ENCODE measurements at places on chromosomes 3 and 15. TPM values are rescaled to one million over a fixed set of nuclear protein-coding genes. Genes with fewer than 3 reads are reported as not detected.

GRCh38 chr15:79004336-79004735 lies 59.5 kb upstream of the CTSH start:
- H3K27ac ChIP-seq, result no peak overlapping the region
- no peaks in the 10 kb centered on the region for H3K36me3 ChIP-seq
- no peak overlapping the region for H3K4me3 ChIP-seq
- DNase-seq, result no peak
- H3K4me1 ChIP-seq, result peaks cover 23% of the 10 kb centered on the region

DNA sequence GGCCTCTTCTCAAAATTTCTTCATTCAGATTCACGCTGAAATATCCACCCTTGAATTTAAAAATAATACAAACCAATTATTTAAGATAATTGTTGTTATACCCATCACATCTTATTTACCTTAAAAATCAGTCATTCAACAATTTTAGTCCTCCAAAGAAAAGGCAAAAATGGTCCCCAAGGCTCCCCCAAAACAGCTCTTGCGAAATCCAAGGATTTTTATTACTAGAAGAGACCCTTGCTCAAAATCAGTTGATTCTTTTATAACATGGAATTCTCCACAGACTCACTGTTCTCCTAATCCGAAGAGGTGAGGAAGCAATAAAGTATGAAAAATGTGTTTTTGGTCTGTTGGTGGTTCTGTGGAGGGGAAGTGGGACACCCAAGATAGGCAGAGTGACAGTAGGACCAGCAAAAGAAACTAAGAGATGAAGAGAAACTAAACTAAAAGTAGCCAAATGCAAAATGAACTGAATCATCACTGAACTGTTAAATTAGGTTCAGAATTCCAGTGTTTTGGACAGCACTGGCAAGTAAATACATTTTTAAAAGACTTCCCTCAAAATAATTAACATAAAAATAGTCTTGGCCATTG lies 19.1 kb upstream of the PLCH1 start:
- no peaks in the 10 kb centered on the region for H3K4me1 ChIP-seq
- H3K36me3 ChIP-seq, result no peaks in the 10 kb centered on the region
- no peak overlapping the region for H3K27ac ChIP-seq

GRCh38 chr15:69593981-69594966 lies 141.7 kb downstream of the RPLP1 start:
- DNase-seq, result no peak
- H3K27ac ChIP-seq, result no peak overlapping the region
- H3K36me3 ChIP-seq, result no peaks in the 10 kb centered on the region
- H3K4me3 ChIP-seq, result no peak overlapping the region

DAPK2 gene
- 3.7 TPM for total RNA-seq

PYGO1 gene
- total RNA-seq, result not detected

GRCh38 chr15:89104172-89104564 lies 15.9 kb downstream of the ABHD2 start:
- H3K27ac ChIP-seq, result no peak overlapping the region
- no peak for DNase-seq
- peaks cover 20% of the 10 kb centered on the region for H3K36me3 ChIP-seq
- H3K27me3 ChIP-seq, result no peaks in the 10 kb centered on the region
- peaks cover 28% of the 10 kb centered on the region for H3K4me1 ChIP-seq

KLHL40 gene
- total RNA-seq, result not detected

DNA sequence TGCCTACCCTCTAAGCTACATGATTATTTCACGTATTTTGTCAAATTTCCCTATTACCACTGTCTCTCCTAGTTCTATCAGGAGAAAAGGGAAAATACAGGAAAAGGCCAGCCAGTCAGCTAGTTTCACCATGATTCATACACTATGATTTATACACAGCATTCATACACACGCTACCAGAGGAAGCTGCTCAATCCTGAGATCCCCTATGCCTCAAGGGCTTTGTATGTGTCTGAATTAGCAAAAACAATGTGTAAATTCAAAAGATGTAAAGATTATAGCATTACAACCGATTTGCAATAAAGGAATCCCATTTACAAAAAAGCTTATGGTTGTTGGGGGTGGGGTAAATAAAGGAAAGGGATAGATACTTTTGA lies 3.1 kb upstream of the ACKR4 start:
- no peak overlapping the region for H3K4me3 ChIP-seq
- no peaks in the 10 kb centered on the region for H3K27me3 ChIP-seq
- H3K36me3 ChIP-seq, result peaks cover 8% of the 10 kb centered on the region
- no peaks in the 10 kb centered on the region for H3K4me1 ChIP-seq
- DNase-seq, result no peak
- no peak overlapping the region for H3K27ac ChIP-seq

DNA sequence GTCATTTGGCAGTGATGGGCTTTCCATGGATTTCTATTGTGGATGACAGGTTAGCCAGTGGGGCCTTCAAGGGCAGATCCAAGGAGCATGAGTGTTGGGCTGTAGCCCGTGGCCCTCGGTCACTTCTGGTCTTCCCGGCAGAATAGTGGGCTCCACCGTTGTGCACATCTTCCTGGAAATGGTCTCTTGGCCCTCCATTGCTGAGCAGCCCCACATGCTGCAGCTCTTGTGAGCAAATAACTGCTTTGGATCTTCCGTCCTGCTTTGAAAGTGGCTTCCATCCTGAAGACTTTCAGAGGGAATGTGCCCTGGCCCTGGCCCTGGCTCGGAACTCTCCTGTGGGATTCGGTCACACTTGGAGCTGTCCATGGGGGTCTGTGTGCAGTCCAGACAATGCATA lies 102.8 kb downstream of the SNRPN start:
- H3K4me3 ChIP-seq, result no peak overlapping the region
- no peak overlapping the region for H3K27ac ChIP-seq
- DNase-seq, result no peak
- peaks cover 33% of the 10 kb centered on the region for H3K36me3 ChIP-seq
- no peaks in the 10 kb centered on the region for H3K4me1 ChIP-seq

- DNase-seq, result no peak
- no peak overlapping the region for H3K4me3 ChIP-seq
- H3K27me3 ChIP-seq, result no peaks in the 10 kb centered on the region
- no peak overlapping the region for H3K27ac ChIP-seq
- no peaks in the 10 kb centered on the region for H3K36me3 ChIP-seq
Measured at GRCh38 chr15:73483053-73483452, 40.1 kb downstream of the REC114 start.

MESD gene
- 26.0 TPM for total RNA-seq

DNA sequence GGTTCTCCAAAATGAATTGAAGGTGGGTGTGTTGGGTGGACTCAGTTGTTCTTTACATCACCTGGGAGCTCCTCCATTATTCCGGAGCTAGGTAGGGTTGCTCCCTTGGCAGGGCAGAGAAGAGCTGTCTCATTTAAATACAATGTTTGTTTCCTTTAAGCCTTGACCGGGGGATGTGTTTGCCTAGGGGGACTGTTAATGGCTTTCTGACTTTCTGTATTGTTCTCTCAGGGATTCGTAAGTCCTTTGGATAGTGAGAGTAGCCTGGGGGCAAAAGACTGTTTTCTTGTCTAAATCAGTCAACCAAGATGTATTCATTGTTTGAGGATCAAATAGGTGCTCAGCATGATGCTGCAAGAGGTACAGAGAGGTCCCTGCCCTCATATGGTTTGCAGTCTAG lies 71.1 kb downstream of the CDAN1 start:
- no peak overlapping the region for H3K27ac ChIP-seq
- no peaks in the 10 kb centered on the region for H3K27me3 ChIP-seq
- H3K4me1 ChIP-seq, result no peaks in the 10 kb centered on the region

DNA sequence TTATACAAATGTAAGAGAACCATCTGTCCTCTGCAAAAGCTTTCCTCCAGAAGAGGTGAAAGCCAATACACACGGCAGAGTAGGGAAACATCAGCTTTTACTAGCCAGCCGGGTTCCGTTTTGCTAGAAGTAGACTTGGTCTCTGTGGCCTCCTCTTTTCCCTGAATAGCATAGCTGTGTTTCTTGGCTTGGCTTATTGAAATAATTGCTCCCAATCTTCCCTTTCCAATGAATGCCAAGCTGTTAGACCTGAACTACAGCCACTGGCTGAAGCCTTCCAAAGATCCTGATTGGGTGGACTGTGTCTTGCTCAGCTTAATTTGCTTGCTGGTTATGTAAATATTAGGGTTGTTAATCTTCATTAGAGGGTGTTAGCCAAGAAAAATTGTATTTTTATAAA lies 157.8 kb upstream of the ROPN1 start:
- H3K36me3 ChIP-seq, result no peaks in the 10 kb centered on the region
- no peak overlapping the region for H3K4me3 ChIP-seq
- H3K4me1 ChIP-seq, result no peaks in the 10 kb centered on the region
- no peak overlapping the region for H3K27ac ChIP-seq

GRCh38 chr15:89728254-89728653 lies 22.8 kb downstream of the MESP1 start:
- DNase-seq, result no peak
- no peaks in the 10 kb centered on the region for H3K27me3 ChIP-seq
- H3K27ac ChIP-seq, result no peak overlapping the region

Data from natural killer cell (primary cell).